ENCODE measurements at places on chromosomes 3 and 15. TPM values are rescaled to one million over a fixed set of nuclear protein-coding genes. Genes with fewer than 3 reads are reported as not detected.
A peak's percentile ranks its signal among the peaks of the same experiment; 100 is the strongest.

SCG5 gene
- not detected for total RNA-seq

DNA sequence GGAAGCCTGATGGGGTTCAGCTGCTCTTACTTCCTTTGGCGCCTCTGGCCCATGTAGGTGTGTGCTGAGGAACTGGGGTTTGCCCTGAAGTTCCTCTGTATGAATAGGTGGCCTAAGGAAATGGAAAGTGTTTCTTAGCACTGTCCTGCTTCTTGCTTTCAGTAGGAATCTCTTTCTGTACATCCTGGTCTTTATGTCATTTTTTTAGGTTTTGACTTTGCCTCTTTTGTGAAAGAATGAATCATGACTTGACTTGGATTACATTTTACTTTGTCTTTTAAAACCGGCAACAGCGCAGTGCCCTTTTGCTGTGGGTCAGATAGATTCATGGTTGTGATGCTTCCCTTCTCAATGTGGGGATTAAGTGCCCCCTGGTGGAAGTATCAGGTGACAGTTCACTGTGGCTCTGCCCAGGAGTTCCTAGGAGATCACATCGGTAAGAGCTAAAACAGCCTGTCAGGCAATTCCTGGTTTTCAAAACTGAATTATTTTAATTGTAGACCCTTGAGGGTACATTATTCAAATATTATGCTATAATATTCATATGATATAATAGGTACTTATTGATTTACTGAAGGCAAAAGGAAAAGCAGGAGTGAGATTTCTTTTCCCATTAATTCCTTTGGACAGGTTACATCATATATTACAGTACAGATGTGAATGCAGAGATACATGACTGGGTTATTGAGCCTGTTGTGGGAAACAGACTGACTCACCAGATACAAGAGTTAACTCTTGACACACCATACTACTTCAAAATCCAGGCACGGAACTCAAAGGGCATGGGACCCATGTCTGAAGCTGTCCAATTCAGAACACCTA, 95.4 kb downstream of the HCN4 start:
- DNase-seq, result no peak

ABI3BP gene
- total RNA-seq, result not detected

DNA sequence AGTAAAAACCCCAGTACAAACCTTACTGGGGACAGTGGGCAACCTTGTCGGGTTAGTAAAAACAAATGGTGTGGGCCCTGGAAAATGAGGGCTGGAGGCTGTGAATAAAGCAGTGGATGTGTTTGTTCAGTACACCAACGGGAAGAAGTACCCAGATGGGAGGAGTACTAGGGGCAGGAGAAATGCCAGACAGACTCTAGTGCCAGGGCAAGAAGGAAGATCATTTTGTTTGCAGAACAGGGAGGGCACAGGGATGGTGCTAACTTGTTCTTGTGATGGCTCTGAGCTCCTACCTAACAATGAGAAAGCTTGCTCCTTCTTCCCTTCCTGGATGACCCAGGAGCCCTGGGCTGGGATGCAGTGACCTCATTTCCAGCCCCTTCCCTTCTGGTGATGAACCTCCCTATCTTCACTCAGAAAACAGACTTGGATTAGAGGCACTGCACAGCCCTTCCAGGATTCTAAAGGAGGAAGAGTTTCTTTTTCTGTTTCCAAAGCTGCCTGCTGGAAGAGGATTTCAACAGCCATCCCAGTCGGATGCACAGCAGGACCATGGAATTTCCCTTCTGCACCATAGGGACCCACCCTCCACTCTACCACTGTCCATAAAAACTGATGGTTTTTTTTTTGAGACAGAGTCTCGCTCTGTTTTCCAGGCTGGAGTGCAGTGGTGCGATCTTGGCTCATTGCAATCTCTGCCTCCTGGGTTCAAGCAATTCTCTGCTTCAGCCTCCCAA, 6.1 kb downstream of the RASSF1 start:
- no peak for DNase-seq

GRCh38 chr3:138036572-138036971, 26.6 kb downstream of the CLDN18 start:
- DNase-seq, result no peak

GRCh38 chr15:35066094-35066493, 19.0 kb downstream of the NANOGP8 start:
- DNase-seq, result no peak

SLC51A gene
- not detected for total RNA-seq

DNA sequence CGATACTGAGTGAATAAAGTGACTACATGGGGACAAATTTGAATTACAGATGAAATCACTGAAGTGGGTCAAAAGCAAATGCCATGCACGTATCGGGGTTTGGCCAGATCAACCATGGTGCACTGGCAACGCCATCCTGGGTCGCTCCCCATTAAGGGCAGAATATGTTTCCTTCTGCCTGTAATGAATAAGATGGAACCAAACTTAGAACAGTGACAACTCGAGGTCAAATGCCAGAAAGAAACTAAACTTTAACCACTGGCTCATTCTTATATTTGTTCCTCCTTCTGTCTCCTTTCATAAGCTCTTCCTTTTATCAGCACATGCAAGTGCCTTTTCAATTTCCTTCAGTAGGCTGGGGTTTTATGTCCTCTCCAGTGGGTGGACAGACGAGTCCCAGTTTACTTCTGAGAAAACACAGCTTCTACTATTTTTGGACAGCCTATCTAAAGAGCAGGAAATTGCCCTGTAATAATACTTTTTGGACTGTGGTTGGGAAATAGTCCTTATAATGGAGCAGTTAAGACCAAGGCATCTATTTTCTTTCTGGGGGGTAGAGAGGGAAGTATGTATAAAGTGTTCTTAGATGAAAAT, 61.4 kb downstream of the WHAMM start:
- no peak for DNase-seq

CCNB2 gene
- 0.85 TPM for total RNA-seq

GRCh38 chr15:82003916-82004315, 41.9 kb downstream of the MEX3B start:
- DNase-seq, result no peak

DNA sequence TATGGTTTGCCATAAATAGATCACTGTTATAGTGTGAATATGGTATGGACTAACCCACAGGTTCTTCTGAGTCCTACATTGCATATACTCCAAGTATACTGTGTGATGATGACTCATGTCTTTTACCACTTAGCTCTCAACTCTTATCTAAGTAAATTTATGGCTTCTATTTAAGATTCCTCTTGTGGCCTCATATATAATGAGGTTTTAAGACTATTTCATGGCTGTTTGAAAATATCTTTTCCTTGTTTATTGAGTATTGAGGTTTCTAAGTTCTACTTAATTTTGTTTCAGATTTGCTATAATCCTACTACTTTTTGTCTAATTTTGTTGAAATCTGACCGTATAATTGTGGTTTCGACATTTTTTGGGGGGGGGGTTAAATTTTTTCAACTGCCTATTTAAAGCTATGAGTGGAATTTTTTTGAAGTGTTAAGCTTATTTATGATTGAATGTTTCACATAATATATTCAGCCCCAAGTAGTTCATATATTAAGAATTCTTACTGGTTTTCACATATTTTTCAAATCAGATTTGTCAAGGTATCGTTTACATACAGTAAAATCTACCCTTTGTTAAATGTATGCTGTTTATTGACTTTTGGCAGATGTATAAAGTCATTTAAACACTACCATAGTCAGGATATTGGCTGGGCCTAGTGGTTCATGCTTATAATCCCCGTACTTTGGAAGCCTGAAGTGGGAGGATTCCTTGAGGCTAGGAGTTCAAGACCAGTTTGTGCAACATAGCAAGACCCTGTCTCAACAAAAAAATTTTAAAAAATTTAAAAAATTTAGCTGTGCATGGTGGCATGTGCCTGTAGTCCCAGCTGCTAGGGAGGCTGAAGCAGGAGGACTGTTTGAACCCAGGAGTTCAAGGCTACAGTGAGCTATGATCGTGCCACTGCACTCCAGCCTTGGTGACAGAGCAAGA, 11.7 kb downstream of the SLC25A36 start:
- DNase-seq, result no peak

DNA sequence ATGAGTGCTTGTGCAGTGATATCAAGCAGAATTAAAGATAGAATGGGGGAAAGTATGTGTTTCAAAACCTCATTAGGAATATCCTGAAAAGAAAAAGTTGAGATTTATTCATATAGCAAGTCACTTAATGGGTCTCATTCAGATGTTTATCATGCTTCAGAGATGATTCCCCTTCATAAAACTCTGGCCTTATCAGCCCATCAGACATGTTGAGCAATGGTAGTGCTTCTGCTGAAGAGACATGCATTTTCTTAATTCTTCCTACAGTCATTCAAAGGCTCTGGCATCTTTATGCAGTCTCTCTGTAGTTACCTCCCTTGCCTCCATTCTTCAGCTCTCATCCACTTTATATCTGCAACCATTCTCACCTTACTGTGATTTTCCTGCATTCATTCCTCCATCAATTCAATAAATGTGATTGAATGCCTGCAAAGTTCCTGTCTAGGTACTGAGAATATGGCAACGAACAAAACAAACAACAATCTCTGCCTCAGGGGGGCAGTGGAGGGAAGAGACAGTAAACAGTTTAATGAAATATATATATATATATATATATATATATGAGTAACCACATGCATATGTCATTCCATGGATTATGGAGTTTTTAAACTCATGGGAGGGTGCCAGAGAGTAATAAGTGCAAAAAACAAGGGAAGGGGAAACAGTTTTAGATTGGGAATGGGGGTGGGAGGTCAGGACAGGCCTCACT, 138.5 kb downstream of the NECTIN3 start:
- peak; percentile 10 for DNase-seq

- no peak for DNase-seq
These were observed 89.2 kb upstream of the MITF start for GRCh38 chr3:69650066-69650419.

DNA sequence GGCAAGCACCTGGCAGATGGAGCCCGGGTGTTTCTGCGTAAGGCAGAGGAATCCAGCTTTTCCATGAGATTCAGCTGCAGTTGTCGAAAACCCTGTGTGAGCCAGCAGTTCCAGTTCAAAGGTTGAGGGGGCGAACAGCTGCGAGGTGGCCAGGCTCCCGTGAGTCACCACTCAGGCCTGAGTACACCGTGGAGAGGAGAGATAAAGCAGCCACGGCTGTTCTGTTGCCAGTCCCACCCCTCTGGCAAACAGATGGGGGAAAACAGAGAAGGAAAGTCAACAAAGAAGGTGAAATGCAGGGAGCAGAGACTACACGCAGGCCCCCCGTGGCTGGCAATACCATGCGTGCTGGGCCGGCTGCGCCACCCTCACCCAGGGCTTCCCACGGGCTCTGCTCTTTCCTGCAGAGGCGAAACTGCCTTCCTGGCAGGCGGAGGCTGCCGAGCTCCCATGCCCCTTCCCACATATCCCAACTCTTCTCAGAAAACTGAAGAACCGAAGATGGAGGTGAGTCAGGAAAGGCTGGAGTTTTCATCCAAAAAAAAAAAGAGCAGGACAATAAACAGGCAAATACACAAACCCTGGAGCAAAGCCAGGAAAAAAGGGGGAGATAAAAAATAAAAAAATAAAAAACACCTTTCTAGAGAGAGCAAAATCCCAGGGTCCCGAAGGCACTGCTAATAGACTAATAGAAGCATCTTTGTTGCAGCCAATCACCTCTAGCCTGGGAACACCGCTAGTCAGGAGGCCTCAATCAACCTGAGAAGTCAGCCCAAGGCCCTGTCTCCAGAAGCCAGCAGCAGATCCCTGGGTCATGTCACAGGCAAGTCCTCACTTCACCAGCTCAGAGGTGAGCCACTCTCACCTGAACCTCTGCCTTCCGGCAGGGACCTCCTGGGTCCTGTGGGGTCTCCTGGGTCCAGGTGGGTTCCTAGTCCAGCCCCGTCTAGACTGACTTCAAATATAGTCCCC, 37.7 kb downstream of the FAM174B start:
- DNase-seq, result no peak

Measured in T-cell (primary cell).